ENCODE measurements at places on chromosomes 3 and 15.

DNA sequence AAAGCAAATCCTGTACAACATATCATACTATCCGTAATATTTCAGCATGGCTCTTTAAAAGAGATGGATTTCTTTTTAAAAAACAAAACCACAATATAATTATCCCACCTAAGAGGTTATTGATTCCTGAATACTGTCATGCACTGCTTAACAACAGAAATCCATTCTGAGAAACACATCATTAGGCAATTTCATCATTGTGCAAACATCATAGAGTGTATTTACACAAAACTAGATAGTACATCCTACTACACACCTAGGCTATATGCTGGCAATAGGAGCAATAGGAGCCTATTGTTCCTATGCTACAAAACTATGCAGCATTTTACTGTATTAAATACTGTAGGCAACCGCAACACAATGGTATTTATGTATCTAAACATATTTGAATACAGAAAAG, 242.0 kb downstream of the NEK10 start:
- no peak for DNase-seq

- DNase-seq, result no peak
Observed at GRCh38 chr3:37457378-37458065, 283.1 kb upstream of the LRRFIP2 start.

DNA sequence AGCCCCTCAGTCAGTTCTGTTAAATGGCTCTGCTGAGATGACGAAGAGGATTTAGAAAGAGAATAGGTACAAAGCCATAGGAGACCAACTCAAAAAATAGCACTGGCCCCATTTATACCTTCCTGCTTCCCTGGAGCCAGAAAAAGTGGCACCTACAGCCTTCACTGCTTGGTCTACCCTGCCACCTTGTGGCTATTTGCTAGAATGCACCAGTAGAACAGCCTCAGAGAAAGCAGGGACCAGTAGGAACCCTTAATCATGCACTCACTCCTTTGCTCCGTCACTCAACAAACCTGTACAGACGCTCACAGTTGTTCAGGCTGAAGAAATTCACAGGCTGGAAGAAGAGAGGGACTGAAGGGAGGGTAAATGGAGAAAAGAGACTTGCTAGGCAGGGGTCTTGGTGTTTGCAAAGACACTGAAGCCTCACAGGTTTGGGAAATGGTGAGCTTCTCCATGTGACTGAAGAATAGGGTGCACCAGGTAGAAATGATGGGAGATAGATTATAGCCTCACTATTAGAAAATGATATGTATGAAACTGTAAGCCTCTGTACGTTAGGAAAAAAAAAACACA, 12.1 kb upstream of the RTP2 start:
- no peak for DNase-seq

DNA sequence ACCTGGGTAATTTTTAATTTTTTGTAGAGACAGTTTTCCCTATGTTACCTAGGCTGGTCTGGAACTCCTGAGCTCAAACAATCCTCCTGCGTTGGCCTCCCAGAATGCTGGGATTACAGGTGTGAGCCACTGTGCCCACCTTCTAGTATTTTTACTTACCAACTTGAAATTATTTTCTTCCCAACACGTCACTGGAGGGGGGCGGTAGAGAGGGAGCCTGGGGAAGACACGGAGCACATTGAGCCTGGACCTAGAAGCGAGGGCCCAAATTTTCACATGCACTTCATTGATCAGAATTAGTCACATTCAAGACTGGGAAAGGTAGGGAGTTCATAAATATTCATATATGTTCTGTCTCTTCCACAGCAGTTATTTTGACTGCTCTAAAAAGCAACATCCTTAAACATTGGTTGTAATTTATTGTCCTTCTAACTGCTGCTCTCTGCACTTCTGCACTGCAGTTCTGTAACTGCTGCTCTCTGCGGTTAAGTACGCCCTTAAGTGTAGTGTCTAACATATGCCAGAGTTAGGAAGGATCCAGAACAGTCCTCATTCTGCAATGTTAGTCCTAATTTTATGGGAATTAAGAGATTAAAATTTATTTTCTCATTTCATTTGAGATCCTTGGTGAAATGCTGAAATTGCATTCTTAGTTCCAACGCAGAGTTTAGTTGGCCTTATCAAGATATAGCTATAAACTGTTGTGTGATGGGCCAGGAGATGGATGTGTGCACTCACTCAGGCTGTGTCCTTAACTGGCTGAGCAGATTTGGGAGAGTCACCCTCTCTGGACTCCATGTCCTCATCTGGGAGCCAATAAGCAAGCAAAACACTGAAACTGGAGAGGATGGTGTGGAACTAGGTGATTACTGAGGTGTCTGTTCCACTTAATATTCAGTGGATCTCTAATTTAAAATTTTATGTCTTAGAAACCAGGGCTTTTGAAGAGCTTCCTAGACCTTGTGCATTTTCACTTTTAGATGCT, 98.2 kb downstream of the STRIT1 start:
- no peak for DNase-seq

DNA sequence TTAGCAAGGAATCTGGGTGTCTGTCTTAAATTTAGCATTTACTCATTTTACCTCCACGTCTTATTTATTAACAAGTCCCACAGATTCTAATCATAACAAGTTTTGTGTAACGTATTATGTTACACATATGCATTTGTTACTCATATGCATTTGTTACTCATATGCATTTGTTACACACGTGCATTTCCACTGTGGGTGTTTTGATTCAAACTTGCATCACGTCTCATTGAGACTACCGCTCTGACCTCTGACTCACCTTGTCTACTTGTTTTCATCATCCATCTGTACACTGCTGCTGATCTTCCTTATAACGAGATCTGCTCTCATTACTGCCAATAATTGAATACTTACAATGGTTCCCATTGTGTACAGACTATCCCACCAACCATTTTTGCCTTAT, 1141.4 kb downstream of the TBL1XR1 start:
- DNase-seq, result no peak

GRCh38 chr3:170869645-170870593, at the start of gene RPL22L1:
Gene RPL22L1, minus strand, starts transcription at chr3:170870195. Its CDS starts 28 bp downstream, at chr3:170870167.
- peak; percentile 67 for DNase-seq

- DNase-seq, result no peak
Observed at GRCh38 chr15:79035111-79035601, 55.4 kb downstream of the RASGRF1 start.

DNA sequence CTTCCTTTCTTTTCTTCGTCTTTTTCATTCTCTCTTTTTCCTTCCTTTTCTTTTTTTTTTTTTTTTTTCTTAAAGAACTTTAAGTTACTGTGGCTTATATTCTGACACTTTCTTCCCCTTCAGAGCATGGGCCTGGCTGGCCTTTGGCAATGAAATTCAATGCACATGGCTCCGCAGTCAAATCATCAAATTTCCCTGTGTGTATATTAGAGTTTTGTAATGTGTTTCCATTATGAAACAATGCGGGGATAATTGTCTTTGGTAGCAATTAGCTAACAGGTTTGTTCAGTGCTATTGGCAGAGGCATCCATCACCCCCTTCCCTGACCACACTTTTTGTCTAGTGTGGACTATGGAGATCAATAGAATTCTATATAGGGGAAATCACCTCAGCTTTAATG, 80.5 kb downstream of the CDIN1 start:
- DNase-seq, result no peak

DNA sequence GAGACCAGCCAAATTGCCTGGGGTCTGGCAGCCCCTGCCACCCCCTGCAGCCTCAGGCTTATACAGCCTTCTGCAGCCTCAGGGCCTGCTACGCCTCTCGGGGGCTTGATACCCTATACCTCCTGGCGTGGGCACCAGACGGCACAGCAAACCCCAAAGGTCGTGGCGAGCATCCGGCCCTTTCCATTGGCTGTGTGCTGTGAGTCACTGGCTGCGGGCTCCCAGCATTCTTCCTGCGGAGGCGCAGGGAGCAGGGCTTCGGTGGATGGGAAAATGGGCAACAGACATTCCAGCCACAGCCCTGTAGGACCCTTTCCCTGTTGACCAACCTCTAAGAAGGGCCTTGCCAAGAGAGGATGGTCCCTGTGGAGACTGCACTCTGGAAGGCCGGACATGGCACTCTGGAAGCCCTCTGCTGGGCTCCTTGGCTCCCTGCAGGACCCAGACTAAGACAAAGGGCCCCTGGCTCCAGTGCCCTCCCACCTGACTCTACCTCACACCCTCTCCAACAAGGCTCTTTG, 59.6 kb downstream of the ITGA11 start:
- no peak for DNase-seq

GRCh38 chr3:150746791-150747590, 16.0 kb downstream of the SIAH2 start:
- no peak for DNase-seq

Data from non-pigmented ciliary epithelial cell (primary cell).